ENCODE measurements at places on chromosomes 2 and 18. TPM values are rescaled to one million over a fixed set of nuclear protein-coding genes. Genes with fewer than 3 reads are reported as not detected.

DNA sequence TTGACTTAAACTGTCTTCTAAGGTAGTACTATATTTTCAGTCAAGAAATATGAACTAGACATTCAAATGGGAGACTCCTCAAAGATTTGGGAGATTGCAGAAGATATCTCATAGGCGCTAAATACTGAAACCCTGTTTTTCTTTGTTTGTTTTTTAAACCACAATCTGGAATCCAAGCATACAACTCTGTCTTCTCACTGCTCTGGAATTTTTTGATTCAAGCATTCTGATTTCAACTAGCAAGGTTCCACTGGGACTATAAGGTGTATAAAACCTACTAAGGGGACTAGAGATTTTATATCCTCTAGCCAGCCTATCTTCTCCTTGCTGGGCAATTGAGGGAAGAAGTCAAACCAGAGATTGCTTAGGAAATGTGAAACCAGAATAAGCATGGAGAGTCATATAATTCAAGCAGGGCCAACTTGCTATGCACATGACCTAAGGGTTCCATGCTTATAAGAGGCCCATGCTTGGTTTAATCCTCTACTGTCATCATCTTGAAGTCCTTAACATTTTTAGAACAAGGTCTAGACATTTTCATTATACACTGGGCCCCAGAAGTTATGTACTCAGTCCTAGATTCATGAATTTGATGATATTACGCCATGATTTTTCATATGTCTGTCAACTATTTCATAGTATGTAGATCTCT, 405.5 kb downstream of the PARD3B start:
- DNase-seq, result no peak

- no peak for DNase-seq
These were observed 346.9 kb downstream of the MEIS1 start for GRCh38 chr2:66781804-66782203.

DNA sequence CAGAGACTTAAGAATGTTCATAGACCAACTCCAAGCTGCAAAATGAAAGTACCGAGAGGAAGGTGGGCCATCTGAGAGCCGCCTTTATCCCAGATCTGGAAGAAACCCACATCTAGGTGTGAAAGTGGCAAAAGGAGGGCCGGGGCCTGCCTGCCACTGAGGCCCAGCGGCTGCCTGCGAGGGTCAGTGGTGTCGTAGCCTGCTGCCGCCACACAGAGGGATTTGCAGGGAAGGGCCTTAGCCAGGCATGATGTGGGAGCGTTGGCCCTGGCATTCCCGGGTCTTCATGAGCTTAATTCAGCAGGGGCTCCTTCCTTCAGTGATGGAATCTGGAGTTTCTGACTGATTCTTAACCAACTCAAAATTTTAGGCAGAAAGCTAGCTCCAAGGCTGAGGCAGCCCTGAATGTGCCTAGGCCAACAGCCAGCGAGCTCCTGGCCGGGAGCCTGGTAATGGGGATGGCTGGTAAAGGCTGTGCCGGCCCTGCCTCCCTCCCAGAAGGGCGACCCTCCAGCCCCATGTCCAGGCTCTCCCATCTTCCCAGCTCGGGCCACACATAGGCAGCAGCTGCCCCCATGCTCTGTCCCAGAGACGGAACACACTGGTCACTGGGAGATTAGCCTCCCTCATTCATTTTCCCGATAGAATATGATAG, 230.1 kb downstream of the AGAP1 start:
- DNase-seq, result no peak

DNA sequence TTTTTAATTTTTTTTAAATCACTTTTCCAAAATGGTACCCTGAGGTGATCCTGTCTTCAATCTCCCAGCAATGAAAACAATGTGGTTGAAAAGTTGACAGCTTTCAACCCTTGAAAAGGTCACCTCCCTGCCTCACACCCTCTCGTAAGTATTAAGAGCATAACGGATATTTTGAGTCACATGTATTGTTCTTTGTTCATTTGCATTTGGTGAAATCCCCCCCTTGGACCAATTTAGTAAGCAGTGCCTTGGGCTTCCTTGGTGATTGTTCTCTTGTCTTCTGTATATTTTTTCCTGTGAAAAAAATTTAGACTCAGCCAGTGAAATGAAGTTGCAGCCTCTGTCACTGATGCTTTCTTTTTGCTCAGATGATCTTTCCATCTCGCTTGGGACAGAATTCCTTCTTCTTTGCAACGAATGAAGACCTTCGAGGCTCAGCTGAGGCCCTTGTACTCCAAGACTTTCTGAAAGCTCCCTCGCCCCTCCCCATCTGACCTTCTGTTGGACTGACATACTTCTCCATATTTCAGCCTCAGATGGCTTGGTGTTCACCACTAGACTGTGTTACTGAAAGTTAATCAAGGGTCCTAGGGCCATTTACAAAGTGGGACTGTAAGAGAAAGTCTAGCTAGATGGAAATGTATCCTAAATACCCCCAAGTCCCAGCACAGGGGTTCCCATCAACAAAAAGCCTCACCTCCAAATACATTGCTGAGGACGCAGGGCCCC, 158.4 kb downstream of the BCL2 start:
- no peak for DNase-seq

The RIT2 gene
- total RNA-seq, result not detected

DNA sequence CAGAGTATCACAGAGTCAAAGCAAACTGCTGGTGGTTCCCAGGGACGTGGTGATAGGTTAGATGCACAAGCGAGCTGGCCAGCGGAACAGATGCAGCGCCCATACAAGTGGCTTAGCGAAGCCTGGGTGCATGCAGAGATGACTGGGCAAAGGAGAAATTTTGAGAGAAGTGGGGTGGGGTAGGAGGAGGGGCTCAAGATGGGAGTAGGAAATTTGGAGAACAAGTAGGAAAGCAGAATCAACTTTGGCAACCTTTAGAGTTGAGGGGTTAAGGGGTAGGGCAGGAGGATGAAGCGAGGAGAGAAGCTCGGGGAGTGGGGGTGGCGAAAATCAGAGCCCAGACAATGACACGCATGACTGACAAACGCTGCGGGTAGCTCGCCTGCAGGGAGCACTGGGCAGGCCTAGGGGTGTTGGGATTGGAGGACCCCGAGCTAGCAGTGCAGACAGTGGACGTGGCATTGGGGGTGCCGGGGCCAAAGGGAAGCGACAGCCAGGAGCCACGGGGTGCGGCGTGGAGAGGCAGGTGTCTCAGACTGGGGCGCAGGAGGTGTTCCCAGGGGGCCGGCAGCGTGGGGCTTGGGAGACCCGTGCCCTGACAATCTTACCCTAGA, 431 bp downstream of the FAM98A start:
- no peak for DNase-seq
